DMS79 treated with DMSO at 0.1 percent for 48 hours (cell line): ENCODE measurements at places on chromosomes 13 and 19.

- DNase-seq, result no peak
Measured at GRCh38 chr13:63161219-63161618, 1745.6 kb upstream of the PCDH20 start.

DNA sequence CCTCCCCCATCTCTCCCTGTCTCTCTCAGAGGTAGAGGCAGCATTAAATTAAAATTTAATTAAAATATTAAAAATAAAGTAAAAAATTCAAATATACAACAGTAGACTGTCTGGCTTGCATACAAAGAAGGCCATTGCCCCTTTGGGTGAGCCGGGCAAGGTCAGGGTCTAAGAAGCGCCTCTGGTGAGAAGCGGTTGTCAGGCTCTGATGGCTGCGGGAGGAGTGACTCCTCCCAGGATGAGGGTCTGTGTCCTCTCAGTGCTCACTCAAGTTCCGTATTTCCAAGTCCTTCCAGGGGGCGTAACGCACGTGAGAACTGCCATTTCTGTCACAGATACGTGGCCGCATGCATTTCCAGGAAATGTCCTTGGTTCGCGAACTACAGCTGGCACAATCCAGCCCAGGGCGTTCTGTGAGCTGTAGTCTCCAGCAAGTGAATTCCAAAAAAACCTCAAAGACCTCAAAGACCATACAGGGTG lies 737 bp upstream of the ZNF181 start:
- peak; percentile 76 for DNase-seq

DNA sequence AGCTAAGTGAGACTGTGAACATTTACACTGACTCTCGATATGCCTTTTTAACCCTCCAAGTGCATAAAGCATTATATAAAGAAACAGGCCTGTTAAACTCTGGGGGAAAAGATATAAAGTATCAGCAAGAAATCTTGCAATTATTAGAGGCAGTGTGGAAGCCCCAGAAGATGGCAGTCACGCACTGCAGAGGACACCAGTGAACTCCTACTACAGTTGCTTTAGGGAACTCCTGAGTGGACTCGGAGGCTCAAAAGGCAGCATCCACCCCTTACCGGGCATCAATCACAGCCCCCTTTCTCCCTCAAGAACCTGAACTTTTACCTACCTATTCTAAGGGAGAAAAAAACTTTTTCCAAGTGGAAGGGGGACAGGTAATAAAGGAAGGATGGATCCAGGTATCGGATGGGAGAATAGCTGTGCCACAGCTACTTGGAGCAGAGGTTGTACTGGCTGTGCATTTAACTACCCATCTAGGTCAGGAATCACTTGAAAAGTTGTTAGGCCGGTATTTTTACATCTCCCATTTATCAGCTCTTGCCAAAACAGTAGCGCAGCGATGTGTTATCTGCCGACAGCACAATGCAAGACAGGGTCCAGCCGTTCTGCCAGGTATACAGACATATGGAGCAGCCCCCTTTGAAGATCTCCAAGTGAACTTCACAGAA lies 80.1 kb downstream of the ZNF486 start:
- DNase-seq, result peak; percentile 4

DNA sequence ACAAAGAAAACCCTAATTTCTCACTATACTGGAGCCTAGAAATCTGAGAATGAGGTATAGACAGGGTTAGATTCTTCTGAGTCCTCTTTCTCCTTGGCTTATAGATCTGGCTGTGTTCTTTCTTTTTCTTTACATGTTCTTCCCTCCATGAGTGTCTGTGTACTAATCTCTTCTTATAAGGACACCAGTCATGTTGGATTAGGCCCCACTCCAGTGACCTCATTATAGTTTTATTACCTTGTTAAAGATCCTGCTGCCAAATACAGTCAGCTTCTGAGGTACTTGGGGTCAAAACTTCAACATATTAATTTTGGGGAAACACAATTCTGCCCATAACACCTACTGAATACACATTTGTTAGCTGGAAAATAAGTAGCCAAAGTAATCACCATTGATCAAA lies 302.6 kb downstream of the PCDH9 start:
- no peak for DNase-seq

DNA sequence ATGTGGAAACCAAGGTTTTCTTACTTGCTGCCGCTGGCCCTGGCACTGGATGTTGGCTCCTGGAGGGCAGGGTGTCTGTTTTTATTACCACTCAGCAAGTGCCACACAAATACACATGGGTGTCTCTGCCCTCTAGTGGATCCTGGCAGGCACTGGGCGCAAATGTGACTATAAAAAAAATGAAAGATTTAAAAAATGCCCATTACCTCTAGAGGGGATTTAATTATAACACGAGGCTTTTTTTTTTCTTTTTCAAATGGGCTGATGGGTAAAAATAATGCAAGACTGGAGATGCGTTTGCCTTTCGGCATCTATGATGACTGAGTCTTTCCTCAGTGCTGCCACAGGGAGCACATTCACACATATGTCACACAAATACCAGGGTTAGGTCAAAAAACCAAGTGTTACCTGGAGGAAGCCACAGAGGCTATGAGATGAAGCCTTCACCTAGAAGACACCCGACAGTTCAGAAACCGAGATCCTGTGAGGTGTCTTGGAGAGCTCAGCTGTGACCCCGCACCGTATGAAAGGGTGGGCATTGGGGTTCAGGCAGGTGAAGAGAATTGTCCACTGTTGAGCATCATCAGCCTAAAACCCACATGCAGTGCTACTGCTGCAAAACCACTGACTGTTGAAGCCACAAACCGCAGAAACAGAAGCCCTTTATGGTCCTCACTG lies 25.7 kb downstream of the CHAMP1 start:
- peak; percentile 86 for DNase-seq

- DNase-seq, result no peak
Measured at GRCh38 chr13:74681891-74682290, 547.7 kb upstream of the KLF12 start.

DNA sequence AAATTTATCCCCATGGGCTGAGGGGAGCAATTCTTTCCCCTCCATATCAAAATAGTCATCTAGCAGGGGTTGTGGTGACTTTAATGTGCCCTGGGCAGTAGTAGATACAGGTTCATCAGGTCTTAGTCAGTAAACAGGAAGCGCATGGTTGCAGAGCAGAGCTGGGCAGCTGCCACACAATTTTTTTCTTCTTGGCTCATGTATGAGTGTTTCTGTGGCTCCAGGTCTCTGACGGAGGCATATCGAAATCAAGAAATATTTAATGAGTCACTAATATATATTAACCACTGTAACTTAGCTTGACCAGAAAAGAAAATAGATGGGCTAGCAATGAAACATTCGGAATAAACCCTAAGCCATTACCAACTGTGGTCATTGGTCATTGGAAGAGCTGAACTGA lies 68.4 kb upstream of the UBL3 start:
- DNase-seq, result no peak

DNA sequence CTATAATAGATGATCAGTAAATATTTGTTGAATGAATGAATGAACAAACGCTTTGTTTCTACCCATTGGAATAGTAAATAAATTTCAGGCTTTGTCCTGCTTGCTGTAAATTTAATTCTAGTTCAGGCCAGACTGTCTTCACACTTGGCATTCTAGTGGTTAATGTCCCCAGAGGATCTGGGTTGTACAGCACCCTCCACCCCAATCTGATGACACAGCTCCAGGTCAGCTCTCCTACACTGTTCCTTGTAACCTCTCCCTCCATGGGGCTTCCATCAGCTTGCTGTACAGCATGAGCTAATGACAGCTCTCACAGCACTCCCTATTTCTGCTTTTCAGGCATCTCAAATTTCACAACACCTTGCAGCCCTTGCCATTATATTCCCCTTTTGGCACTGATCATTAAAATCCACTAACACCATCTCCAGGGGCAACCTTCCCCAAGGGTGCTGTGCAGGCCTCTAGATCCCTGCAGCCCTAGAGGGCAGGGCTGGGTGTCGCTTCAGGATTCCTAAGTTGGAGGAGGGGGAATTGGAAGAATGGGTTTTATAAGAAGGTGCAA lies 12.7 kb upstream of the KL start:
- DNase-seq, result peak; percentile 54

DNA sequence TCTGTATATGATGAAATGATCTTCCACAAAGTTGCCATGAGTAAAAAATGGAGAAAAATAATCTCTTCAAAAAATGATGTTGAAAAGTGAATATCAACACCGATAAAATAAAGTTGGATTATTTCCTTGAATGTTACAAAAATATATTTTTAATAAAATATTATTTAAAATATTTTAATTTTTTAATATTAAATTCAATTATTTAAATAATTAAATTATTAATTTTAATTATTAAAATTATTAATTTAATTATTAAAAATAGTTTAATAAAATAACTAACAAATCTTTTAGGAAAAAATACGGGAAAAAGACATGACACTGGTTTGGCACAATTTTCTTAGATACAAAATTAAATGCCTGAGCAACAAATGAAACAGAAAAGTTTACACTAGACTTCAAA lies 21.3 kb downstream of the ZNF626 start:
- no peak for DNase-seq

- DNase-seq, result no peak
Measured at GRCh38 chr19:38183251-38183897, 40.6 kb downstream of the DPF1 start.

DNA sequence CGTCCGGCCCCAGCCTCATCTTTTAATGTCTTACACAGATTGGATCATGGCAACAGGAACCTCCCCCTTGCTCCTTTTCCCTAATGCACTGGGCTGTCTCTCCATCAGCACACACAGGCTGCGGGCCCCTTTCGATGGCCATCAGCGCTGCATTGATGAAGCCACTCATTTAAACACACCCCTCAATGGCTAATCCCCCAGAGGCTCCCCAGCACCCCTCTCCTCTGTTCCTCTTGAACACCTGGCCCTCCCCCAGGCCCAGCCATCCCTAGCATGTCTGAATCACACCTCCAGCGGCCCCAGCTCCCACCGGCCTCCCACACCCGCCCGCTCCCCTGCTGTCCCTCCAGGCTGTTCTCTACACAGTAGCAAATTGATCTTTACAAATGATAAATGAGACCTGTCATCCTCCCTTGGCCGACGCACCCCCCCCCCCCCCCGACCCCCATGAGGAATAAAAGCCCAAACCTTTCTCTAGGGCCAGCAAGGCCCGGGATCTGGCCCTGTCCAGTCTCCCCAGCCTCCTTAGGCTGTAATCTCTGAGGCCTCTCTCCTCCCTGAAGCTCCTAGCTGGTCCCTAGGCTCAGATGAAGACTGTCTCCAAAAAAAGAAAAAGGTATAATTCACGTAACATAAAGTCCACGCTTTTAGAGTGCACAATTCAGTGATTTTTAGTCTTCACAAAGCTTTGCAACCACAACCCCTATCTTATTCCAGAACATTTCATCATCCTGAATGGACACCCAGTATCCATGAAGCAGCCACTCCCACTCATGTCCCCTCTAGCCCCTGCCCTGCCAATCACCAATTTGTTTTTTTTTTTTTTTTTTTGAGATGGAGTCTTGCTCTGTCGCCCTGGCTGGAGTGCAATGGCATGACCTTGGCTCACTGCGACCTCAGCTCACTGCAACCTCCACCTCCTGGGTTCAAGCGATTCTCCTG lies 7.4 kb downstream of the RPL28 start:
- DNase-seq, result no peak

GRCh38 chr13:114017028-114017630 lies 43.3 kb upstream of the C13orf46 start:
- no peak for DNase-seq

DNA sequence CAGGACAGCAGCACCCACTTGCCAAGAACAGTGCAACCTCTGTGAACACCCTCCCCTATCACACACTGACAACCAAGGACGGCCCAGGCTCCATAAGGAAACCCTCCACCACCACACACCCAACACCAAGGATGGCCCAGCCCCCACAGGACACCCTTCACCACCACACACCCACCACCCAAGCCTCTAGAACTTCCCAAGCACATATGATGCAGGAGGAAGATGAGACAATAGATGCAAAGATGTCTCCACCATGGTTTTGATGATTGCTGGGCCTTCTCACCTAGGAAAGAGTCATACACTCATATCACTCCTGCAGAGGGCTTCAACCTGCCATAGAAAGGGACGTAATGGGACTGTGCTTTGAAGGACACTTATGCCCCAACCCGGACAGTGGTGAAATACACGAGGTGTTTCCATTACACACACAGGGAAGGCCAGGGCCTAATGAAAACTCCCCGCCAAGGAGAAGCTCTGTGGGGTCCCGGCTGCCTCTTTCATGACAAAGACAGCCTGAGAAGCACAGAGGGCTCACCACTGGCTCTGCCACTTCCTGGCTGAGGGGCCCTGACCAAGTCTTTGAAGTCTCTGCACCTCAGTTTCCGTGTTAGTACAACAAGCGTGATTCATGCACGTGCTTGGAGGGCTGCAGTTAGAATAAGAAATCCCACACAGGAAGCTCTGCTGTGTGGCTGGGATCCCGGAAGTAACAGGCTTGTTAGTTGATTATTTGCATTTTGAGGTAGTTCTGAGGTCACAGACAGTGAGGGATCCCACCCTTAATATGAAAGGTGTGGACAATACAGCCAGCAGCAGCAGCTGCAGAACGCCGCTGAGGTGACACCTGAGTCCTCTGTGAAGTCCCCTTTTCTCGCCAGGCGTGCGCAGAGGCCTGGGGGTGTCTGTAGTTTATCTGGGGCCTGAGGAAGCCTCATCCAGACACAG lies 61.9 kb upstream of the ATP12A start:
- no peak for DNase-seq

DNA sequence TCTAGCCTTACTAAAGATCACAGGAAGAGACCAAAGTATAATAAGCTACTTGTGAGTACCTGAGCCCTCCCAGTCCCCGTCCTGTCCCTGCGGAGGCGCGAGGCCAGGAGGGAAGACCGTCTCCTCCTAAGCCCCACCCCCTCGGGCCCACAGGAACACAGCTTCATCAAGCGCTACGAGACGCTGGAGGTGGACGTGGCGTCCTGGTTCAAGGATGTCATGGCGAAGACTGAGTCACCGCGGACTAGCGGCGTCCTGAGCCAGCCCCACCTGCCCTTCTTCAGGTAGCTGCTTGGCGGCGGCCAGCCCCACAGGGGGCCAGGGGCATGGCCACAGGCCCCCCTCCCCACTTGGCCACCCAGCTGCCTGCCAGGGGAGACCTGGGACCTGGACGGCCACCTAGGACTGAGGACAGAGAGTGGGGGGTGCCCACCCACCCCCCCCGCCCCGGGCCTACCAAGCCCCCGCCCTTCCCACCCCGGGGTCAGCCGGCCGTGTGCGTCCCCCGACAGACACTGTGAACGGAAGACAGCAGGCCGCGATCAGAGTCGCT lies 2.4 kb upstream of the TGFBR3L start:
- DNase-seq, result no peak

DNA sequence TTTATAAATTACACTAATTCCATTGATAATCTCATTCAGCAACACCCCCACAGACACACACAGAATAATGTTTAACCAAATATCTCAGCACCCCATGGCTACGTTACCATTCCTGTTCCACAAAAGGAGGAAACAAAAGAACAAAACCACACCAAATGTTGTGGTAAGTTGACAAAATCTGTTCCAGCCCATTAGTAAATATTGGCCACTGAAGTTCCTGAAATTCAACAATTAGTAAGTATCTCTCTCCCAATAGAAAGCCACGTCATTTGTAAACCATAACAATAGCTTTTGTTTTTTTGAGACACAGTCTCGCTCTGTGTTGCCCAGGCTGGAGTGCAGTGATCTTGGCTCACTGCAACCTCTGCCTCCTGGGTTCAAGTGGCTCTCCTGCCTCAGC lies 2.3 kb upstream of the FCAR start:
- DNase-seq, result no peak
